HuH-7.5 (cell line): ENCODE measurements at places on chromosomes 4 and X.

DNA sequence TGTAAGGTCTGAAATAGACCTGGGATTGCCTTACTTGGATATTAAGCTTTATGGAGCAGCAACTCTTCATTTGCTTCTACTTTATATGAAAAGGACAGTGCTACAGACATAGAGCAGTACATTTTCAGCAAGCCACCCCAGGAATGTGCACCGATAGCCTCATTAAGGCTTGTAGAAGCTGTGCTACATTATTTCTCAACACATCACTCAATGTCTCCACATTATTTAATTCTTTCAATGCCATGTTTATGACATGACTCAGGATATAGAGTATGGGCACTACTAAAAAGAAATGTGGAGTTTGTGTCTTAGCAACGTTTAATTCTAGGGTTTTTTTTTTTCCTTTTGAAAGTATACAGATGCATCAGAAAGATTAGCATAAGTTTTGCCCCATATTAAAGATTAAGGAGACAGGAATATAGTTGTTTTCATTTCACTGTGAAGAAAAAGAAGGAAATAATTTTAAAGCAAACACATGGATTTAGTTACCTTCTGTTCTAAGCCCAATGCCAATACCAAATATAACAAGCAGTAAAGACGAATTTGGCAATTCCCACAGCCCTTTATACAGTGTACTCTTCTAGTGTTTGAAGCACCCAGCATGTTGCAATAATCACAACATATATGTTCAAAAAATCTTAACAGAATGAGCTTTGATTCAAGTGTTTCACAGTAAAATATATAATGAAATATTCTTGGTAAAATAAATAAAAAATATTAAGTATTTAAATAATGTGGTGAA lies 2140.1 kb upstream of the AGA start:
- no peak for DNase-seq

DNA sequence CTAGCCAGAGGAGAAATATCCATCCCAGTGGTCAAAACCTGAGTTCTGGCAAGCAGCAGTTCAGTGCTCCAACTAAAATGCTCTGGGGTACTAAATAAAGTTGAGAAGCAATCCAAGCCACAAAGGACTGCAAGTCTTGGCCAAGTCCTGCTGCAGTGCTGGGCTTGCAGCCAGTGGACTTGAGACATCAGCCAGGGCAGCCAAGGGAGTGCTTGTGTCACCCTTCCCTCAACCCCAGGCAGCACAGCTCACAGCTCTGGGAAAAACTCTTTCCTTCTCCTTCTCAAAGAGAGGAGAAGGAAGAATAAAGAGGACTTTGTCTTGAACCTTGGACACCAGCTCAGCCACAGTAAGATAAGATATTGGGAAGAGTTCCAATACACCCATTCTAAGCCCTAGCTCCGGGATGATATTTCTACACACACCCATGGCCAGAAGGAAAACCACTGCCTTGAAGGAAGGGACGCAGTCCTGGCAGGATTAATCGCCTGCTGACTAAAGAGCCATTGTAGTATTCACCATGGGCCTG lies 99.8 kb downstream of the PTCHD1 start:
- DNase-seq, result no peak

DNA sequence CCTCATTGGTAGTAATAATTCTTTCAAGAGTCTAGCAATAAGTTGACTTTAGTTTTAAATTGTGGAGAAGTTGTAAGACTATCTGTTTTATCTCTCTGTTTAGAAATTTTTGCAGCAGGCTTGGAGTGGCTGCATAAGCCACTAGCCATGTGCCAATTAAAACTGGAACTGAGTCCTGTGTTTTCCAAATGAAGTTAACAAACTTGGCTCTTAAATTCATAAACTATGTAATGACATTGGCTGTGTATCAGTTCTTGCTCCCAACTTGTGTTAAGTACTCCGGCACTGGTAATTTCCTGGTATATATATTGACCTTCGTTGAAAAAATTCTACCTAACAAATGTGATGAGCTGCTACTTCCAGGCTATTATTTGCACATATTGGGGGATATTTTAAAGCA lies 420.4 kb downstream of the GBA3 start:
- no peak for DNase-seq

DNA sequence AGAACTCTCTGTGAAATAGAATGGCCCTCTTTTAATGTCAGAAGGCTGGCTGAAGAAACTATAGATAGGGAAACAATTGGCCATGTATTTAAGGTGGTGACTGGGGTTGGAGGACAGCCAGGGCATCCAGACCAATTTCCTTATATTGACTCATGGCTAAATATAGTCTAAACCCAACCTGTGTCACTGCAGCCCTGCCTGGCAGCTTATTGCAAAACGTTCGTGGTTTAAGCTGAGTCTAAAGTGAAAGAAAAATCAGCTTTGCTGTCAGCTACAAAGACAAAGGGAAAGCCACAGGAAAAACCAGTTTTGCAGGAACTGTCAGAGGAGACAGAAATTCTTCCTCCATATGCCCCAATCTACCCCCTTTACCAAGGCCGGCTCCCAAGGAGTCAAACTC lies 902.8 kb upstream of the NDST4 start:
- DNase-seq, result no peak

DNA sequence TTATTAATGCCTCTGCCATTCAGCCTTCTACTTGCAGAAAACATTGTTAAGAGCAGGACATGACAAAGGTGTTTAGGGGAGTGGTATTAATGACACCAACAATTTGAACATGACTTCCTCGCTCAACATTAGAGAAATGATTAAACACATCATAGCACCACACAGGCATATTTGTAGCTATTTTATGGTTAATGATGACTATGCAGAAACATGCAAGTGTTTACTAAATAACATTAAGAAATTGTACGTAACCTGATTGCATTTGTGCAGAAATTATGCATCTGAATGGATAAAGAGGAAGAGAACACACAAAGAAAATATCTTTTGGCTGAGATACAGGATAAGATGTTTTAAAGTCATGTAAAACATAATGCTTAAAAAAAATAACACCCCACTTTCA lies 323.5 kb downstream of the LDB2 start:
- no peak for DNase-seq

- no peak for DNase-seq
These were observed 208.1 kb downstream of the BMPR1B start for GRCh38 chr4:94965852-94966251.

DNA sequence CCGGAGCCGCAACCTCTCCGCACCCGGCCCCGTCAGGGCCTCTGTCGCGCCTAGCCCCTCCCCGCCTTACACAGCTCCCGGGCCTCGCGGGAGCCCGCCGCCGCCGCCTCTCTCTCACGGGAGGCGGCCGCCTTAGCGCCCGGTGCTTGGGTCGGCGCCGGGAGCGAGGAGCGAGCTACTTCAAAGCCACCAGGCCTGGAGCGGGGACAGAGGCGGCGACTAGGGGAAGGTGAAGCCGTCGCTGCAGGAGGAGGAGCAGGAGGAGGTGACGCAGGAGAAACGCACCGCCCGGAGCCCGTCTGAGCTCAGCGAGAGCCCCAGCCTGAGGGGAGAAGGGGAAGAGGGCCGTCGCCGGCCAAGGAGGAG lies 250 bp downstream of the USP9X start:
- DNase-seq, result no peak

DNA sequence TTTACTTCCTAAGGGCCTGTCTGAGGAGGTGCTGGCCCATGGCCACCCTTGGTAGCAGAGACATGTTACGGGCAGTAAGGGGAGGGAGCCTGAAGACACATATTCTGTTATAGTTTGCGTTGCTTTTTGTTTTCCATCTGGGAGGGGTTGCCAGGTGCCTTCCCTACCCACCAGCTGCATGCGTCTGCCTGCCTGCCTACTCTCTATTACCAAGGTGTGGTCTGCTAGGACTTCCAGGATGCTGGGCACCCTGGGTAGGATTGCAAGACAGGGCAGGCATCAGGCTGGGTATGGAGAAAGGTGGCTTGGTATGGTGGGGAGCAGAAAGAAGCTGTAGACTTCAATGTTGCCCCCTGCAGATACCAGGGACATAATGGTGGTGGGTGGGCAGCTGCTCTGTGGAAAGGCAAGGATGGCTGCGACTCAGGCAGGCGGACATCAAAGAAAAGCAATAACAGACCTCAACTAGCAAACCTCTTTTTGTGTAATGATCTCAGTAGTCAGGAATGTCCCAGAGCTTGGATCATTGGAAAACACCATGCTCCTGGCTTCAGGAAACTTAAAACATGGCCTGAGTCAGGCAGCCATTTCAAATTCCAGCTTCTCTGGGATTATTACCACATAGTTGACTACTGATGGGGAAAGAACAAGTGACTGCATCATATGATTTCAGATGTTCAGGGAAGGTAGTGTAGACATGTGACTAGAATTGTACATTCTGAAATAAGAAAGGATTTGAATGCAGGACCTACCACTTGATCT lies 67.8 kb downstream of the HOPX start:
- DNase-seq, result no peak

- DNase-seq, result no peak
These were observed 19.1 kb upstream of the PRRG3 start for GRCh38 chrX:151676196-151676595.

- no peak for DNase-seq
These were observed 159.1 kb upstream of the WDR1 start for GRCh38 chr4:10275696-10276095.

DNA sequence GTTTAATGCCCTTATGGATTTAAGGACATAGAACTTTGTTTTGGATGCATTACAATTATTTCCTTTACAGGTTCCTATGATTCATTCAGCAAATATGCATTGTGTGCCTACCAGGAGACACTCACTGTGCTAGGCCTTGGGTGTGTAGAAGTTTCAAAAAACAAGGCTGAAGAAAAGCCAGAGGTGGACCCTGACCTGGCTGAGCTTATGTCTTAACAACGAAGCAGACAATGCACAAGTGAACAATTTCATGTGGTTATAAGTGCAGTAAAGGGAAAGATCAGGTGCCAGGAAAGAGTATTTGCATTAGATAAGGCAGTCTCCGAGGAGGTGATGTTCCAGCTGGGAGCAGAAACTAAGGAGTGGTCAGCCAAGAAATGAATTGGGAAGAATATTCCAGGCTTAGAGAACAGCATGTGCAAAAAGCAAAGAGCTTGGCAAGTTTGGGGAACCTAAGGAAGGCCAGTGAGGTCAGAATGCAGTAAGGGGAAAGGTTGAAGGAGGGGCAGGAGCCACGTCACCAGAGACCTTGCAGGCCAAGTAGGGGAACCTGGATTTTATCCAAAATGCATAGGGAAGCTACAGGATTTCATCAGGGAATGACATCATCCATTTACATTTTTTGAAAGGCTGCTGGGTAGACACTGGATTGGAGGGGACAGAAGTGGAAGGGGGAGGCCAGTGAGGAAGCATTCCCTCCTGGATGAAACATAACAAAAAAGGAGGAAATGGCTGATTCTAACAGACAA lies 193.6 kb downstream of the SOWAHB start:
- DNase-seq, result no peak

- DNase-seq, result no peak
These were observed 57.1 kb upstream of the DDX3X start for GRCh38 chrX:41276661-41277506.

- DNase-seq, result no peak
These were observed 11.2 kb upstream of the AMOT start for GRCh38 chrX:112851806-112852205.

DNA sequence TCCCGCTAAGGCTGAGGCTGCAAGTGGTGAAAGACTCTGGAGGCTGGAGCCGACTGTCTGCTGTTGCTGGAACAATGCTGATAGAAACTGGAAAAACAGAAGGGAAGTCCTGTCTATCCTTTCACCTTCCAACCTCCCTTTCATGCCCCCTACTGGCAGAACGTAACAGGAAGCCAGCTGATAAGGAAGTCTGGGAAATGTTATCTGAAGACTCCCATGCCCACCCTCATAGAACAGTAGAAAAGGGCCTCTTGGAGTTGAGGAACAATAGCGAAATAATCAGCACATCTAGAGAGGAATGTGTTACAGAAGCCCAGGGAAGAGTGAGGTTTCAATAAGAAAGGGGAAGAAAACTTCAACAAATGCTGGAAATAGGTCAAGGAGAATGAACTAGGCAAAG lies 117.1 kb upstream of the DKK2 start:
- no peak for DNase-seq

DNA sequence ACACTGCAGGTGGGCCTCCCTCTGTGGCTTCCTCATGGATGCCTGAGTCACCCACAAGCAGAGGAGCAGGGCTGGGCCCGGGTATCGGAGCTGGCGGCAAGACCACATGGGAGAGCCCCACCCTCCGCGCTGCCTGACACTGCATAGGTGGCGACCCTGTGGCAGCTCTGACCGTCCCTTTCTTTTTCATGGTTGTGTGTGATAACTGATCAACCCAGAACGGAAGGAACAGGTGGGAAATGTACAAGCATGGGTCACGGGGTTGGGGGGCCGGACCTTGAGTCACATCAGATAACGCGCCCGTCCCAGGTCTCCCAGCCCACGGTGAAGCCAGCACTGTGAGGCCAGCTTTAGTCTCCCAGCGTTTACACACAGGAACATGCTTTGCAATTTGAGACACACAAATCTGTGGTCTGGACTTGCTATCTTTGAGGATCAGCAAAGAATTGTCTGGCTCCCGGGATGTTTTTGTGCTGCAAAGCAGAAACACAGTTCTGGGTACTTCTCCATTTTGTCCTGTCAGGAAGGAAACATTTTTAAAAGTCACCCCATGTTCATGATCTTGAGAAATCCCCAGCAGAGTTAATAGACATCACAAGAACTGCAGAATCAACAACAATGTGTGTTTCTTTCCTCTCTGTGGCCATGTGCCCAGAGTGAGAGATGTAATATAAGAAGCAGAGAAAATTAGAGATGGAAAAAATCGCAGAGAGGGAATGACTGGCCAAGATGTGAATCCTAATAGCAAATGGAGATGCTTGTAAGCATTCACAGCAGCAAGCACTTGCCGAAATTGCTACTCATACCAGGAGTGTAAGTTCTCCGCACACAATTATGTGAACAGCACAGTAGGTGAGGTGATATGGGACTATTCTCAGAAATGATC lies 70.1 kb upstream of the CBR4 start:
- no peak for DNase-seq

- DNase-seq, result no peak
These were observed 7.5 kb upstream of the RUFY3 start for GRCh38 chr4:70714079-70714887.

DNA sequence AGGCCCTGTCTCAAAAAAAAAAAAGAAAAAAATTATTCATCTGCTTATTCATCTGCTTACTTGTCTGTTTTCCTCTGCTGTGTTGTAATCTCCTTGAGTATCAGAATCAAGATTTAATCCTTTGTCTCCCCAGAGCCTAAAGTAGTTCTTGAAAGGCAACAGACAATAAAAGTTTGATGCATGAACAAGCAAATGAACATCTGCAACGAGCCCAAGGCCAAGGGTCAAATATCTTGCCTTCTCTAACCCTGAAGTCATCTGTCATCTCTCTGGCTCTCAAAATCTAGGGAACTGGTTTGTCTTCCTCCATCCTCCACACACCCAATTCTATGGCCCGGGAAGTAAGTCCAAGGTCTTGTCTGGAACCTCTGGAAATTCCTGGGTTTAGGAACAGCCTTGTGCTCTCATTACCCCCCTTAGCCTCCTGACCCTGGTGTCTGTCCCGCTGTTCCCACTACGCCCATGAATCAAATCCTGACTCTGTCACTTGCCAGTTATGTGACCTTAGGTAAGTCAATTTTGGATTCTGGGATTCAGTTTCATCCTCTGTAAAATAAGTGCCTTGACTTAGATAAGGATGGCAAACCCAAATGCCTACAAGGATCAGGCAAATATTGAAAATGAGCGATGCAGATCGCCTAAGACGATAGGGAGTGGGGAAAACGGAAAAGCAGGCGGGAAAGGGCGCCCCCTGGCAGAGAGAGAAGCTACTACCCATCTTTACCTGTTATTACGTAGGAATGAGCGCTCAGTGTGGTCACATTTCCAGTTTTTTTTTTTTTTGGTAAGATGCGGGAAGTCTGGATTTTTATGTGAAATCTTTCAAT lies 102.7 kb upstream of the DHX15 start:
- DNase-seq, result peak; percentile 25

- peak; percentile 14 for DNase-seq
These were observed 133.3 kb upstream of the ZIC3 start for GRCh38 chrX:137432609-137433008.

GRCh38 chrX:101482296-101482695 lies 3.0 kb upstream of the ARMCX4 start:
- no peak for DNase-seq
